Stomach (tissue), 19 donors: ENCODE measurements at places on chromosomes 13 and 19. TPM values are rescaled to one million over a fixed set of nuclear protein-coding genes. Genes with fewer than 3 reads are reported as not detected.

GRCh38 chr19:33509774-33510173, 11.8 kb downstream of the PEPD start:
- H3K4me3 ChIP-seq = no peak overlapping the region
- no peak overlapping the region for H3K27ac ChIP-seq
- H3K27me3 ChIP-seq = no peaks in the 10 kb centered on the region

GRCh38 chr19:4374498-4375163, 25.7 kb downstream of the SH3GL1 start:
- H3K4me1 ChIP-seq = peaks cover 100% of the 10 kb centered on the region
- peak overlapping the region; percentile 88 for H3K27ac ChIP-seq
- H3K36me3 ChIP-seq = no peaks in the 10 kb centered on the region
- peak overlapping the region; percentile 1 for H3K4me3 ChIP-seq
- peak; percentile 88 for DNase-seq
- no peaks in the 10 kb centered on the region for H3K27me3 ChIP-seq

DNA sequence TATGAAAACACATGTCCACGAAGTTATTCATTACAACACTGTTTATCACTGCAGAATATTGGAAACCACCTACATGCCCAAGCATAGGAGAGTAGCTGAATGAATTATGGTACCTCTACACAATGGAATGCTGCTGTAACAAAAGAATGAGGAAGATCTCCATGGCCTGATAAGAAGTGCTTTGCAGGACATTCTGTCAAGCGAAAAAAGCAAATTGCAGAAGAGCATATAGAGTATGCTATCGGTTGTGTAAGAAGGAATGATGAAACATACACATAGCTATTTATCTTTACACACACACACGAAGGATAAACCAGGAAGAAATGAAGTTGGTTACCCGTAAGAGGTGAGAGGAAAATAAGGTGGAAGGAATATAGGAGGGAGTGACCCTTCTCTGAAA, 37.5 kb upstream of the CEACAM20 start:
- no peak overlapping the region for H3K4me3 ChIP-seq
- H3K27me3 ChIP-seq = no peaks in the 10 kb centered on the region
- no peaks in the 10 kb centered on the region for H3K36me3 ChIP-seq
- H3K27ac ChIP-seq = no peak overlapping the region
- DNase-seq = no peak

GRCh38 chr13:50388481-50388880, 373.2 kb downstream of the KCNRG start:
- no peaks in the 10 kb centered on the region for H3K27me3 ChIP-seq
- H3K4me1 ChIP-seq = peaks cover 8% of the 10 kb centered on the region
- H3K27ac ChIP-seq = no peak overlapping the region

- no peaks in the 10 kb centered on the region for H3K27me3 ChIP-seq
- H3K36me3 ChIP-seq = peaks cover 42% of the 10 kb centered on the region
- H3K4me1 ChIP-seq = peaks cover 42% of the 10 kb centered on the region
- peak overlapping the region; percentile 92 for H3K27ac ChIP-seq
- peak overlapping the region; percentile 37 for H3K4me3 ChIP-seq
These were observed 2.9 kb downstream of the C13orf46 start for GRCh38 chr13:113970810-113971470.

- H3K4me3 ChIP-seq = peak overlapping the region; percentile 82
- H3K27me3 ChIP-seq = peaks cover 47% of the 10 kb centered on the region
- H3K4me1 ChIP-seq = peaks cover 34% of the 10 kb centered on the region
- no peaks in the 10 kb centered on the region for H3K36me3 ChIP-seq
- no peak overlapping the region for H3K27ac ChIP-seq
These were observed 1.1 kb upstream of the LMTK3 start for GRCh38 chr19:48512504-48513288.

DNA sequence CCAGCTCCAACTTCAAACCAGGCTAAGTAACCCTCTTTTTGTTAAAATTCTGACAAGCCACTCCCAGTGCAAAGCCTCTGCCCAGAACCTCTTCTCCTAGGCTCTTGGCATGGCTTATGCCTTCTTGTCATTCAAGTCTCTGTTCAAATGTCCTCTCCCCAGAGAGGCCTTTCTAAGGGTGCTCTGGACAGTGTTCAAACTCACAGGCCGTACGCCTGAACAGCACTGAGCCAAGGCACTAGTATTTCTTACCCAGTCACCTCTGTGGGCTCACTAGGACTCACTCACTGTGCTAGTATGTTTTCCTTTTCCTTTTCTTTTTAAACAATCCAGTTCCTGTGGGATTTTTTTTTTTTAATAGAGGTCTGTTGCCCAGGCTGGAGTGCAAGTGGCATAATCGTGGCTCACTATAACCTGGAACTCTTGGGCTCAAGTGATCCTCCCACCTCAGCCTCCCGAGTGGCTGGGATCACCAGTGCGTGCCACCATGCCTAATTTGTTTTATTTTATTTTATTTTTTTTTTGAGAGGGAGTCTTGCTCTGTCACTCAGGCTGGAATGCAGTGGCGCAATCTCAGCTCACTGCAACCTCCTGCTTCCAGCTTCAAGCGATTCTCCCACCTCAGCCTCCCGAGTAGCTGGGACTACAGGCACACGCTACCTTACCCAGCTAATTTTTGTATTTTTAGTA, 2.3 kb upstream of the ASF1B start:
- no peak for DNase-seq
- H3K4me3 ChIP-seq = no peak overlapping the region
- H3K4me1 ChIP-seq = peaks cover 25% of the 10 kb centered on the region
- H3K27ac ChIP-seq = peak overlapping the region; percentile 95

DNA sequence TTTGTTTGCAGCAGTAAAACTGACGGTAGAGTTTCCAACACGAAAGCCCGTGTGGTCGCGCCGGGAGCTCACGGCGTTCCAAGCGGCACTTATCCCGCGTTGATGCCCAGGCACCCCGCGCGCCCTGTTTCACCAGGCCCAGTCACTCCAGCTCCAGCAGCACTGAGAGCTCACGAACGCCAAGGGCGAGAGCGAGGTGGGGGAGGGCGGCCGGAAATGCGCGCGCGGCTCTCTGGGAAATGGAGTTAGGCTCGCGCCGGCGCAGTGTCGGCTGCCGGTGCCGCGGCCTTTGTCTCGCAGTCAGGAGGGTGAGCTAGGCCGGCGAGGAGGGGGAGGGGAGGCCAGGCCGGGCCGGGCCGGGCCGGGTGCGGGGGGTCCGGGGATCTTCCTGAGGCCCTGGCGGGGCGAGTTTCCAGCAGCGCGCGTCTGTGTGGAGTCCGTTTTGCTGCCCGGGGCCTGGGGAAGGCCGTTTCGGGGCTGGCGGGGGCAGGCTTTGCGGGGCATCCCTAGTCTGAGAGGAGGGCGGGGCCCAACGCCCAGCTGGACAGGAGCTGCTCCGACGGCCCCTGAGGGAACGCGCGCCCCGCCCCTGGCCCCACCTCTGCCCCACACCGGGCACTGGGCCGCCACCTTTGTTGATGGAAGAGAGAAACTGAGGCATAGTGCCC, at the start of gene ZNF135:
Gene ZNF135, plus strand, starts transcription at position 280 of the 668 bp plus-strand sequence. CDS start 721 bp downstream, outside the sequence.
- DNase-seq = peak; percentile 98
- peaks cover 15% of the 10 kb centered on the region for H3K4me1 ChIP-seq
- H3K4me3 ChIP-seq = peak within 1 kb of the TSS; percentile 66
- peaks cover 16% of the 10 kb centered on the region for H3K27me3 ChIP-seq

DNA sequence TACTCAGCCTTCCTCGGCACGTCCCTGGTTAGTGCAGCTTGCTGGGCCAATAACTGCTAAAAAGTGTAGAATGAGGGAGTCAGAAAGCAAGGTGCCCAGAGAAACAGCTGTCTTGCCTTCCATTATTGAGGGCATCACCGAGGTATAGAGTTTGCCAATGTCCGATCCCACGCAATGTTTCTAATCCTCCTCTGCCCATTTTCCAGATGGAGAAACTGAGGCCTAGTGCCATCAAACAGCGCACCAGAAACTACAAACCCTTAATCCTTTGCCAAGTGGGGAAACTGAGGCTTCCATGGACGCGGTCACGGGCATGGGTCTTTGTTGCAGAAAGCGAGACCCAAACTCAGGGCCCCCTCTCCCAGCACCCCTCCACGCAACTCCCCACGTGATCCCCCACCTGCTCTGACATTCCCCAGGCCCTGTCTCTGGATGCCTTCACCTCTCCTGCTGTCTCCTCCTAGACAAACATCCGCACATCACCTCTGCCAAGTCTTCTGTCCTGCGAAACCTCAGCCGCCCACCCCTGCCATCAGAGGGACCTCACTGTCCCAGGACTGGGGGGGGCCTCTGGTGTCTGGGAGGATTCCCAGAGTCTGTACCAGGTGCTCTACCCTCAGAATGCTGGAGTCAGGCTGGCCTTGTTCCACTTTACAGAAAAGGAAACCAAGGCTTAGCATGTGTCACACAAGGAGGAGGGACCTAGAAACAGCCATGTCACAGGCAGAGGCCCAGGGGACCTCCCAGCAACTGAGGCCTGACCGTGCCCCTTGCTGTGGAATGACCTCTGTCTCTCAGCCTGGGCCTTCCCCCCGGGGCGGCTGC, 930 bp upstream of the PDE4C start:
- no peaks in the 10 kb centered on the region for H3K36me3 ChIP-seq
- no peak overlapping the region for H3K4me3 ChIP-seq
- no peak overlapping the region for H3K27ac ChIP-seq
- no peak for DNase-seq
- peaks cover 27% of the 10 kb centered on the region for H3K4me1 ChIP-seq
- H3K27me3 ChIP-seq = peaks cover 43% of the 10 kb centered on the region

GRCh38 chr19:10193790-10194499, 808 bp downstream of the DNMT1 start:
- H3K4me3 ChIP-seq = peak overlapping the region; percentile 72
- DNase-seq = no peak

DNA sequence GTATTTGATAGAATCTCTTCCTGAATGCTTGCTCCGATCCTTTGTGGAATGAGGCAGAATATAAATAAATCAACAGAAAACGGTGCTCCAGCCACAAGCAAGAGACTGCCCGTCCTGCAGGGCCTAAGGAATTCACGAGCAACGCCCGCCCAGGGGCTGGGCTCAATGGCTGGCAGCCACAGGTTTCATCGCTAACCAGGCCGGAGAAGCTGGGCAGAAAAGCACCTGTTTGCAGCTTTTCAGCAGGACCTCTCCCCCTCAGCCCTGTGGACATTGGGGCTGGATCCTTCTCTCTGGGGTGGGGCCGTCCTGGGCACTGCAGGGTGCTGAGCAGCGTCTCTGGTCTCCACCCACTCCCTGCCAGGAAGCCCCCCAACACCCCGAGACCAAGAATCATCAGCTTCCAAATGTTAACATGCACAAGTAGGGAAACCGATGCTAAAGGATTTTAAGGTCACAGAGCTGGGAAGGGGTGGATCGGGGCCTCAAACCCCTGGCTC, 102.5 kb downstream of the GADD45B start:
- H3K27ac ChIP-seq = peak overlapping the region; percentile 86
- H3K27me3 ChIP-seq = no peaks in the 10 kb centered on the region
- no peaks in the 10 kb centered on the region for H3K36me3 ChIP-seq
- DNase-seq = peak; percentile 65
- peaks cover 45% of the 10 kb centered on the region for H3K4me1 ChIP-seq

DNA sequence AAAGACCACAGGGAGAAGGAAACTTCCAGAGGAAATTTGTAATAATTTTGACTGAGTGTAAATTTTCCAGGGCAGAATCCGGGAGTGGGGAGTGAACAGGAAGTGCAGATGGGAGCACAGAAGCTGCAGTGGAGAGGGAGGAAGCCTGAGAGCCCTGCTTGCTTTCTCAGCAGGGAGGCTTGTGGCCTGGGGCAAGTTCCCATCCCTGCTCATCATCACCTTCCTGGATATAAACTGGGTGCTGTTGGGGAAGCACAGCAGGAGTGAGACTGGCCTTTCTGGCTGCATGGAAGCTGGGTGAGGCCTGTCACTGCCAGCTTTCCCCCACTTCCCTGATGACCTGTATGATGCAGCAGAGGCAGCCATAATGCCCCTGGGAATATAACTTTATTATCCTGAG, 532.9 kb downstream of the SLITRK6 start:
- DNase-seq = no peak
- H3K4me1 ChIP-seq = no peaks in the 10 kb centered on the region
- no peak overlapping the region for H3K27ac ChIP-seq
- H3K4me3 ChIP-seq = no peak overlapping the region
- no peaks in the 10 kb centered on the region for H3K36me3 ChIP-seq

DNA sequence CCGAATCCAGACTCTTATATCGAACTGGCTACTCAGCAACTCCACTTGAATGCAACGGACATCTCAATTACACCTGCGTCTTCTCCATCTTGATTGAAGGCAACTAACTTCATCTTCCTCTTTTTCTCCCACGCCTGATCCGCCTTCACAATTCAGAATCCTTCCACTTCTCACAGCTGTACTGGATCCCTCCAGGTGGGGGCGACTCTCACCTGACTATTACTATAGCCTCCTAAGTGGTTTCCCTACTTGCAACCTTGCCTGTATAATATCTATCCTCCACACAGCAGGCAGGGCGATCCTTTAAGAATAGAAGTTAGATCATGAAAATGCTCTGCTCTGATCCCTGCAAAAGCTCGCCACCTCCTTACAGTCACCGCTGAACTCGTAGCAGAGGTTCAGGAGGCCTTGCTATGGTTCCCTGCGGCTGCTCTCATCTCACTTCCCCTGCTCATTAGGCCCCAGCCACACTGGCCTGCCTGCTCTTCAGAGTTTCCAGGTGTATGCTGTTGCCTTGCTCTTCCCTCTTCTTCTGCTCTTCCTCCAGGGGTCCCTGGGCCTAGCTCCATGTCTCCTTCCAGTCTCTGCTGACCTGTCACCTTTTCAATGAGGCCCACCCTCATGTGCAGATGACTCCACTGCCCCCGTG, 31.9 kb downstream of the RFXAP start:
- no peaks in the 10 kb centered on the region for H3K4me1 ChIP-seq
- no peaks in the 10 kb centered on the region for H3K36me3 ChIP-seq
- no peaks in the 10 kb centered on the region for H3K27me3 ChIP-seq
- no peak overlapping the region for H3K4me3 ChIP-seq
- no peak for DNase-seq

GRCh38 chr13:97223711-97224541, 1.8 kb downstream of the MBNL2 start:
- peak overlapping the region; percentile 93 for H3K27ac ChIP-seq
- peak overlapping the region; percentile 57 for H3K4me3 ChIP-seq
- H3K27me3 ChIP-seq = no peaks in the 10 kb centered on the region
- H3K4me1 ChIP-seq = peaks cover 59% of the 10 kb centered on the region

DNA sequence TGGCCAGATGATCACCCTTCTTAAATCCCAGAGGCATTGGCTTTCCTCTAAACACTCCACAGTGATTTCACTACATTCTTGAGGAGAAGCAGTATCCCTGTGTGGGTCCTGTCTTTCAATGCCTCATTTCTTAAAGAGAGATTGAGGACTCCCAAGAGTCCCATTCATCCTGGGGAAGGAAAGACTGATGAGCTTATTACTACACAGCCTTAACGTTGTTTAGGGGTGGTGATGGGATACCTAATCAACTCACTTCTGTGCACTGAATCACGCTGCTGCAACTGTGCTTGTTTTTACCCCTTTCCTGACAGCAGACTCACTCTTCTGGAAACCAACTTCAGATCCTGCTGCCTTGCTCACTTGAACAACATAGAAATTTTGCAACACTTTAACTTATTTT, 203.1 kb downstream of the RGCC start:
- no peaks in the 10 kb centered on the region for H3K27me3 ChIP-seq
- H3K27ac ChIP-seq = no peak overlapping the region
- no peaks in the 10 kb centered on the region for H3K4me1 ChIP-seq
- no peak for DNase-seq
- no peaks in the 10 kb centered on the region for H3K36me3 ChIP-seq

The CCDC70 gene
- polyA plus RNA-seq = not detected

The CARM1 gene
- polyA plus RNA-seq = 19.2 TPM

The RASGRP4 gene
- 0.40 TPM for polyA plus RNA-seq

The ZNF429 gene
- polyA plus RNA-seq = 2.7 TPM

The SPTBN4 gene
- 2.2 TPM for polyA plus RNA-seq

The ABCA7 gene
- 31.6 TPM for polyA plus RNA-seq

The PPM1N gene
- 4.9 TPM for polyA plus RNA-seq

The MISP gene
- polyA plus RNA-seq = 2.1 TPM

The PSG7 gene
- polyA plus RNA-seq = not detected

The ZMYM5 gene
- 4.4 TPM for polyA plus RNA-seq

The SPC24 gene
- 5.0 TPM for polyA plus RNA-seq
